MM.1S (cell line): ENCODE measurements at places on chromosomes 11 and 22.

- H3K4me3 ChIP-seq, result no peak overlapping the region
- H3K4me1 ChIP-seq, result no peaks in the 10 kb centered on the region
- no peak overlapping the region for H3K27ac ChIP-seq
- H3K27me3 ChIP-seq, result no peaks in the 10 kb centered on the region
Measured at GRCh38 chr11:12693094-12693478, 18.9 kb downstream of the TEAD1 start.

DNA sequence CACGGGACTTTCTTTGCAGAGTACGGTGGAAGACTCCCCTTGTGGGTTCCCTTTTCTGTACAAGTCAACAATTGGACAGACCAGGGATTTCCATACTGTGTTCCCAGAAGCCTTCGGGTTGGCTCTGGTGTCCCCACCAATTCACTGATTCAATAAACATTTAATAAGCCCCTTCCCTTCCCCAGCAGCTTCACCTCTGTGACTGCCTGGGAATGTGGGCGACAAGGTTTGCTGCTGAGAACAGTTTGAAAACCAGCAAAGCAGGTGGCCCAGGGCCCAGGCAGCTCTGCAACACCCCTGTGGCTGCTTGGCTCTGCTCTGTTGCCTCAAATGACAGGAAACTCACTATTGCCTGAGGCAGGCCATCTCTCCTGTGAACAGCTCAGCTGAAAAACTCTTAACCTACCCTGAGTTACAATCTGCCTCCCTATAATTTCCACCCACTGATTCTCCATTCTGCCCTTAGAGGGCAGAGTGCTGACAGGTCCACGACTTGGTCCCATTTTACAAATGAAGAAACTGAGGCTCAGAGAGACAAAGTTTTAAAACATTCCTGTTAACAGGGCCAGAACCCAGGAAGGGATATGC is 10.4 kb downstream of the ADORA2A start:
- H3K36me3 ChIP-seq, result peaks cover 4% of the 10 kb centered on the region; the same call in 1 of the 2 replicates
- H3K4me1 ChIP-seq, result peaks cover 48% of the 10 kb centered on the region
- H3K27ac ChIP-seq, result peak overlapping the region; percentile 52; the same call in 1 of the 2 replicates
- H3K27me3 ChIP-seq, result no peaks in the 10 kb centered on the region
- H3K4me3 ChIP-seq, result no peak overlapping the region

DNA sequence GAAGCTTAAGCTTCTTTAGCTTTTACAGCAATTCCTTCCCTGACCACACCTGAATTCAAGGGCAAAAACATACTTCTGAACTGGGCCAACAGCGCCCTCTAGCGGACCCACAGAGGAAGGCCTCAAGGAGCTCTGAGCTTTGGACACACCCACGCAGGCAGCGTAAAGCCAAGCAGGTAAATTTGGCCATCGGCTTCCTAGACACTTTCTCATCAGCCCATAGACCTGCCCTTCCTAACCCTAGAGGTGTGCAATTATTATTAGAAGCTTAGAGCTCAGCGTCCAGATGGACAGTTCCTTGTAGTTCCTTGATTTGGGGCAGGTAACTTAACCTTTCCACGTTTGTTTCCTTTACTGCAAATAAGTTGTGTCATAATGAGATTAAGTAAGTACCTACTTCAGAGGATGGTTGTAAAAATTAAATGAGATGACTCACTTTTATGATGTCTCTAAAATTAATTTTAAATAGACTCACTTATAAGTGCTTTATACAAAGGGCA is 25.7 kb upstream of the HMGXB4 start:
- DNase-seq, result peak; percentile 91
- H3K36me3 ChIP-seq, result no peaks in the 10 kb centered on the region
- peaks cover 28% of the 10 kb centered on the region for H3K4me1 ChIP-seq
- peak overlapping the region; percentile 71; the same call in 1 of the 2 replicates for H3K27ac ChIP-seq

- no peak overlapping the region for H3K27ac ChIP-seq
- H3K4me1 ChIP-seq, result no peaks in the 10 kb centered on the region
- no peak for DNase-seq
- no peaks in the 10 kb centered on the region for H3K27me3 ChIP-seq
- H3K4me3 ChIP-seq, result no peak overlapping the region
- no peaks in the 10 kb centered on the region for H3K36me3 ChIP-seq
Measured at GRCh38 chr22:44129619-44129976, 51.1 kb upstream of the PARVG start.

- H3K36me3 ChIP-seq, result no peaks in the 10 kb centered on the region
- DNase-seq, result no peak
- no peaks in the 10 kb centered on the region for H3K4me1 ChIP-seq
- no peak overlapping the region for H3K27ac ChIP-seq
Measured at GRCh38 chr22:27718186-27719035, 83.1 kb downstream of the MN1 start.

GRCh38 chr11:93468290-93468689 is 74.9 kb downstream of the SMCO4 start:
- H3K27ac ChIP-seq, result no peak overlapping the region
- no peak for DNase-seq
- no peaks in the 10 kb centered on the region for H3K36me3 ChIP-seq

GRCh38 chr22:32918741-32919140 is 117.2 kb downstream of the TIMP3 start:
- H3K36me3 ChIP-seq, result no peaks in the 10 kb centered on the region
- no peak overlapping the region for H3K4me3 ChIP-seq
- H3K27me3 ChIP-seq, result no peaks in the 10 kb centered on the region
- no peaks in the 10 kb centered on the region for H3K4me1 ChIP-seq
- H3K27ac ChIP-seq, result no peak overlapping the region

GRCh38 chr11:104813532-104813931 is 84.7 kb downstream of the CASP12 start:
- H3K4me1 ChIP-seq, result no peaks in the 10 kb centered on the region
- H3K36me3 ChIP-seq, result no peaks in the 10 kb centered on the region
- no peak overlapping the region for H3K4me3 ChIP-seq
- H3K27me3 ChIP-seq, result no peaks in the 10 kb centered on the region

GRCh38 chr11:35165030-35165422 is 26.1 kb downstream of the CD44 start:
- H3K27me3 ChIP-seq, result no peaks in the 10 kb centered on the region
- H3K27ac ChIP-seq, result peak overlapping the region; percentile 98
- peak; percentile 9 for DNase-seq
- peak overlapping the region; percentile 44 for H3K4me3 ChIP-seq
- H3K36me3 ChIP-seq, result no peaks in the 10 kb centered on the region

DNA sequence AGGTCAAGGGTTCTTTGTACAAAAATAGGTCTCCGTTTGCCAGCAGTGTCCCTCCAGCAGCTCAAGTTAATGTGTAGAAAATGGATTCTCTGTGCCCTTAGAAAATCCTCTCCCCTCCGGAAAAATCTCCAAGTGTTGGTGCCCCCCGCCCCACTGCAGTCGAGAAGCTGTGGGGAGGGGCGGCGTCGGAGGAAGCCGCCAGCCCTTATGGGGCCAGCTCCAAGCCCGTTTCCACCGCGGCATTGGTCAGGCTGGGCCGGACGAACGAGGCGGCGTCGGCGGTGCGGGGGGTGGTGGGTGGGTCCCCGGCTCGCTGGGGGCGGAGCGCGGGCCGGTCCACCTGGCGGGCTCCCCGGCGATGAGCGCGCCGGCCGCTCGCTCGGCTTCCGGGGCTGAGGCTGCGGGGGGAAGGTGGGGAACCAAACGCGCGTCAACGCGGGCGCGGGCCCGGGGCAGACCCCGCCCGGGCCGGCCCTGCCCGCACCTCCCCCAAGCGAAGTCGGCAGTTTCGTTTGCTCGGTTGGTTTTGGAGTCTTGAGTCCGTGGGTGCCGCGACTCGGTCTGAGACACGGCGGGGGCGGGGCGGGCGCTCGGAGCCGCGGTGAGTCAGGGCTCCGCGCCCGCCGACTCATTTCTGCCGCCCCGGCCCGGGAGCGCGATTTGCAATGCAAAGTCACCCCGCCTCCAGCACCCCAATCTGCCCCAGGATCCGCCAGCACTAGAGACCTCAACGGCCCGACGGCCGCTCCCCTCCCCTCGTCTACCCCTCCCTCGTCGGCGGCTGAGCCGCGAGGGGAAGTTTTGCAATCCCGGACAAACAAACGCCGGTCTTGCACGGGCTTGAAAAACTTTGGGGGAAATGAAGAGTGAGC is 1.4 kb downstream of the ASCL2 start:
- H3K4me3 ChIP-seq, result no peak overlapping the region
- peaks cover 7% of the 10 kb centered on the region; the same call in 1 of the 2 replicates for H3K4me1 ChIP-seq
- H3K27me3 ChIP-seq, result peaks cover 64% of the 10 kb centered on the region
- DNase-seq, result no peak

DNA sequence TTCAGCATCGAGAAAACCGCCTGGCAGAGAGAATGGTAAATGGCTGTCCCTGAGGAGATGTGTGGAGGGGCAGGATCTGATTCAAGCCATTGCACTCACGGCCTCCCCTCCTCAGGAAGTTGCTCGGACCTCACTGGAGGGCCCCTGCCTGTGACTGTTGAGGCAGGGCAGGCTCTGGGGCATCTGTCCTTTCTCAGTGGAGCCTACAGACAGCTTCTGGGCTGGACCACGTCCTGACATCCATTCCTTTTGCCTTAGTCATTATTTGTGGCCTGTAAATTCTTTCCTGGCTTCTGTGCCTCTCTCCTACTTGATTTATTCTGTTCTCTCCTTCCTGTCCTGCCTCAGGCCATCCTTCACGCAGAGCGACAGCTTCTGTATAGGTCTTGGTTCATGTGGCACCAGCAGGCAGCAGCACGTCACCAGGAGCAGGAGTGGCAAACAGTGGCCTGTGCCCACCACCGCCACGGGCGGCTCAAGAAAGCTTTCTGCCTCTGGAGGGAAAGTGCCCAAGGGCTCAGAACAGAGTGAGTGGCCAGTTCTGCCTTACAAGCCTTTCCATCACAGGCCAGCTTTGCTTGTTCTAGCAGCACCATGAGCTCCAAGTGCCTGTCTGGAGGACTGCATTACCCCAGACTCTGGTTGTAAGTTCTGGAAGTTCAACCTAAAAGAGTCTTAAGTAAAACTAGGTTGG is 59.6 kb downstream of the PISD start:
- H3K4me1 ChIP-seq, result no peaks in the 10 kb centered on the region
- no peak overlapping the region for H3K4me3 ChIP-seq
- H3K27ac ChIP-seq, result no peak overlapping the region
- DNase-seq, result no peak
- H3K27me3 ChIP-seq, result no peaks in the 10 kb centered on the region
- H3K36me3 ChIP-seq, result no peaks in the 10 kb centered on the region; the same call in 1 of the 2 replicates

GRCh38 chr22:36452250-36452977 is 29.0 kb downstream of the TXN2 start:
- peak overlapping the region; percentile 59; the same call in 1 of the 2 replicates for H3K27ac ChIP-seq
- no peaks in the 10 kb centered on the region for H3K27me3 ChIP-seq
- peaks cover 27% of the 10 kb centered on the region for H3K4me1 ChIP-seq
- no peak for DNase-seq

- no peak overlapping the region for H3K4me3 ChIP-seq
- no peaks in the 10 kb centered on the region for H3K27me3 ChIP-seq
- DNase-seq, result no peak
Measured at GRCh38 chr11:103358251-103358650, 249.0 kb downstream of the DYNC2H1 start.

- H3K4me3 ChIP-seq, result no peak overlapping the region
- H3K27ac ChIP-seq, result no peak overlapping the region
- H3K36me3 ChIP-seq, result peaks cover 6% of the 10 kb centered on the region; the same call in 1 of the 2 replicates
- H3K27me3 ChIP-seq, result no peaks in the 10 kb centered on the region
- no peak for DNase-seq
Measured at GRCh38 chr11:128814856-128815705, 52.0 kb downstream of the KCNJ1 start.

- no peaks in the 10 kb centered on the region for H3K36me3 ChIP-seq
- no peaks in the 10 kb centered on the region for H3K27me3 ChIP-seq
- DNase-seq, result no peak
- H3K27ac ChIP-seq, result no peak overlapping the region
- no peak overlapping the region for H3K4me3 ChIP-seq
Measured at GRCh38 chr11:44747316-44747715, 20.6 kb downstream of the TSPAN18 start.

GRCh38 chr11:45671246-45672171 is 6.1 kb upstream of the CHST1 start:
- no peak for DNase-seq
- H3K4me1 ChIP-seq, result no peaks in the 10 kb centered on the region
- H3K27ac ChIP-seq, result no peak overlapping the region
- peaks cover 37% of the 10 kb centered on the region for H3K27me3 ChIP-seq
- no peaks in the 10 kb centered on the region for H3K36me3 ChIP-seq

- peak overlapping the region; percentile 63 for H3K4me3 ChIP-seq
- H3K27me3 ChIP-seq, result no peaks in the 10 kb centered on the region
- peaks cover 31% of the 10 kb centered on the region for H3K4me1 ChIP-seq
- H3K36me3 ChIP-seq, result peaks cover 20% of the 10 kb centered on the region
- no peak for DNase-seq
Measured at GRCh38 chr11:66637557-66638176, 836 bp upstream of the RBM4 start.

- H3K4me1 ChIP-seq, result no peaks in the 10 kb centered on the region
- no peak for DNase-seq
- no peaks in the 10 kb centered on the region for H3K27me3 ChIP-seq
- no peak overlapping the region for H3K4me3 ChIP-seq
- no peak overlapping the region for H3K27ac ChIP-seq
Measured at GRCh38 chr11:43376594-43376993, 17.9 kb downstream of the TTC17 start.

DNA sequence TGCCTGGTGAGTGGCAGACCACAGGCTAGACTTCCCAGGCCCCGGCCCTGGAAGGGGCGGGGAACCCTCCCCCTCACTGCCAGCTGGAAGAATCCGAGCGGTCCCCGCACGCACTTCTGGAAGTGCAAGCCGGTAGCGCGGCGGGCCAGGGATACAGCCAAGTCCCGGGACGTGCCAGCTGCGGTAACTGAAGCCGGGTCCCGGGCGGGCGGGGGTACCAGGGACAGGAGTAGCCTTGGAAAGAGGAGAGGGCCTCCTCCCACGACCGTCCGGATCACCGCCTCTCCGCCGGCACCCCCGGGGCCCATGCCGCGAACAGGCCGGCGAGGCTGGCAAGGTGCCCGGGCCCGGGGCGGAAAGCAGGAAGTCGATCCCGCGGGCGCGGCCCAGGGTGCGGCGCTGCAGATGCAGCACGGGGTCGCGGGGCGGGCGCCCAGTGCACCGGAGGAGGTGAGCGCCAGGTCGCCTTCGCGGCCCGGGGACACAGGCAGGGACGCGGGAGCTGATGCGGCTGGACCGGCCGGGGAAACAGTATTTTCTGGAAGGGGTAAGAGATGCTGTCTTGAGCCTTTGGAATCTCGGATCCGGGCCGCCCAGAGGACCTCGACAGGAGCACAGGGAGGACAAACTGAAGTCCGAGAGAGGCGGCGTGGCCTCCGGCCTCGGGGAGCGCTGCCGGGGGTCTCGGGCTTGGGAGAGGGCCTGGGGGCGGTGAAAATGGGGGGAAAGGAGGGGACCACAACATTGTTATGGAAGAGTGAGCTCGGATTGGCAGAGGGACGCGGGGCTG is 783 bp upstream of the SLC35C1 start:
- H3K36me3 ChIP-seq, result no peaks in the 10 kb centered on the region
- peak; percentile 44 for DNase-seq
- peaks cover 10% of the 10 kb centered on the region for H3K4me1 ChIP-seq
